ENCODE measurements at places on chromosomes 13 and 19. TPM values are rescaled to one million over a fixed set of nuclear protein-coding genes. Genes with fewer than 3 reads are reported as not detected.

The ZNF568 gene
- total RNA-seq, result 5.5 TPM

The PEAK3 gene
- total RNA-seq, result 0.15 TPM

The ZNF8 gene
- 3.7 TPM for total RNA-seq

The ARHGAP45 gene
- total RNA-seq, result 2.9 TPM

The CALR3 gene
- total RNA-seq, result not detected

The CXCL17 gene
- not detected for total RNA-seq

The ZNF66 gene
- total RNA-seq, result 2.5 TPM

The DACT3 gene
- total RNA-seq, result 0.89 TPM

The NDFIP2 gene
- total RNA-seq, result 17.1 TPM

The BEST2 gene
- total RNA-seq, result not detected

The SIGLECL1 gene
- not detected for total RNA-seq

The ZSCAN4 gene
- not detected for total RNA-seq

The ACER1 gene
- total RNA-seq, result 0.15 TPM

Data from bronchus fibroblast of lung (primary cell).